ENCODE measurements at places on chromosomes 6 and 20.
A peak's percentile ranks its signal among the peaks of the same experiment; 100 is the strongest.

DNA sequence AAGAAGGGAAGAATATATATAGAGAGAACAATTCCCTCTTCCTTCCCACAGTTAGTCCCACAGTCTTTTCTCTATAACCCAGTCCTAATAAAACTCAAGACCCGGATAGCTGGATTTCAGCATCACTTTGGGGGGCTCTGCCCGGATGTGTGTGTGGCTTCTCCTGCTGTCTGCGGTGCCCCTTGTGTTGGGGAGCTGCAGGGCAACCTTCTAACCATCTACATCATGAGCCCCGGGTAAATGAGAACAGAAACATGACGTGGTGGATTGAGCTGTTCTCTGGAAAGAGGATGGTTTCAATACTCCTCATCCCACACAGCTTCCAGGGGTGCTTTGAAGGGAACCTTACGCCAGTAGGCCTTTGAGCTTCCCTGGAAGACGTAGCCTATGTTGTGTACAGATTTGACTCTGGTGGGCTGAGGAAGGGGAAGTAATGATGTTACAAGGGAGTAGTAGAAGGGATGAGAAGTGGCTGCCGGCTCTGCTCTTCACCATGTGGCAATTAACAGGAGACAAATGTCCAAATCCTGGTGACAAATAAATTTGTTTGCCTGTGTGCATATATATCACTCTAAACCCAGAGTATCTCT, 13.5 kb upstream of the PRDM1 start:
- DNase-seq: no peak

GRCh38 chr20:23096986-23097520, 10.9 kb upstream of the CD93 start:
- DNase-seq: no peak

- no peak for DNase-seq
Observed at GRCh38 chr6:136511397-136511796, 38.8 kb downstream of the MAP7 start.

DNA sequence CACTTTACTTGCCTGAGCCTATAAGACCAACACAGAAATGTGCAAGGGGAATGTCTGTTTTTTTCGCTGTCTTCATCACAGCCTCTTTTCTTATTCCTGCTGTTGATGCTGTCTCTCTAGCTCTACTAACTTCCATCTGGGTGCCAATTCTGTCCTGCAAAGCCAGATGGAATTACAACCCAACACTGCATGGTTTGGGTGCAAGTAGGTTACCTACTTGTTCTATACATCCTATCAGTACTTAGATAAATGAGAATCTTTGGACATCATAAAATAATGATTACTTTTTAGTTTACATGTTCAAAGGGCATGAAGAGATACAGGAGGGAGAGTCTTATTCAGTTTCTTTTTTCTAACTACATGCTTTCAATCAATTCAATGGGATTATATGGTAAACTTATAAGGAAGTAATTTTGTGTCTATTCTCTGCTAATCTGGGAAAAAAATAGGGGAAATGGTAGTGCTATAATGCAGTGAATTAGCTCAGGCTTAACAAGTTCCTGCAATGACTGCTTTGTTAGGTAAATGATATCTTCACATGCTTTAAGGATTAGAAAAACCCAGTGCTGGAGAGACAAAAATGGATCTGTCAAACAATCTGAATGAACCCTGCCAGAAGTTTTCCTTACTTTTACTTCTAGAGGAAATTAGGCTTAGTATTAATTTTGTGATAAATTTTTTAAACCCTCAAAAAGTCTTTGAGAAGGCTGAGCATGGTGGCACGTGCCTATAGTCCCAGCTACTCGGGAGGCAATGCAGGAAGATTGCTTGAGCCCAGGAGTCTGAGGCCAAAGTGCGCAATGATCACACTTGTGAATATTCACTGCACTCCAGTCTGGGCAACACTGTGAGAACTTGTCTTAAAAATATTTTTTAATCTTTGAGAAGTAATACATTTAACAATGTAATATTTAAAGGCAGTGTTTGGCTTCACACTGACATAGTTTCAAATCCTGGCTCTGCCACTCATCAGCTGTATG, 86.5 kb upstream of the E2F3 start:
- DNase-seq: no peak

GRCh38 chr6:137488150-137489045, 5.8 kb downstream of the OLIG3 start:
- DNase-seq: no peak

DNA sequence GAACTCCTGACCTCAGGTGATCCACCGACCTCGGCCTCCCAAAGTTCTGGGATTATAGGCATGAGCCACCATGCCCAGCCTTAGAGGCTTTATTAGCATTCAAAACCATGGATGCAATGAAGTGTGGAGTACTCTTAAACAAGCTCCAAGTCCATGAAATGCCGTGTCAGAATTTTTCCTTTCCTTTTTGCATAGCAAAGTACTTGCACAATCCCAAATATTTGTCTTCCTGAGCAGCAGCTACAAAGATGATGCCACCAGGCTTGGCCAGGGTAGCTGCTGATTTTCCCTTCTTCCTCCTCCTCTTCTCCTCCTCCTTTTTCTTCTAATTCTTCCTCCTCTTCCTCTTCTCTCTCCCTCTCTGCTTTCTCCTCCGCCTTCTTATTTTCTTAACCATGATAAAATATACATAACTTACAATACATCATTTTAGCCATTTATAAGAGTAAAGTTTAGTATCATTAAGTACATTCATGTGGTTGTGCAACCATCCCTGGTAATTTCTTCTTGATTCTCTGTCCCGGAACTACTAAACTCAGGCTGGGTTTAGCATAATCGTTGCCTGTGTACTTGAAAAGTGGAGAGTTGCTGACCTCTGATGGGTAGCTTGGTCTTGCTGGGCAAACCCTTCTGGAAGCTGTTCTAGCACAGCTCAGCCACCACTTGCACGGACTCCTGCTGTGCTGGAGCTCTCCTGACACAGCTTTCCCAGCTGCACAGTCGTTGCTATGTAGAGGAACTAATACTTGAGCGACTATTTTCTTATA, 20.3 kb downstream of the MUCL3 start:
- DNase-seq: no peak

DNA sequence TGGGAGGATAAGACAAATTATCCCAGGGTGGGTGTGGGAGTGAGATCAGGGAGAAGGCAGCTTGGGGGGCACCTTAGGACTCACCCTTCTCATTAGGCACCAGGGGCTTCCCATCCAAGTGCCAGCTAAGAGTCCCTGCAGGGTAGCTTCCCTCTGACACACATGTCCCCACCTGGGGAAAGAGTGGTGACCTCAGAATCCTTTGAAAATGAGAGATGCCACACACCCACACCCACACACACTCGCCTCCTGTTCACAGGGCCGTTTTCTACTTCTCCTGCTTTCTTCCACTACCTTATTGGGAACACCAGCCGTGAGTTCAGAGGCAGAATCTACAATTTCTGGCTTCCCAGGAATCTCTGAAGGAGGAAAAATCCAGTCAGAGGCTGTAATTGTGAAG, 1.0 kb downstream of the AGER start:
- no peak for DNase-seq

DNA sequence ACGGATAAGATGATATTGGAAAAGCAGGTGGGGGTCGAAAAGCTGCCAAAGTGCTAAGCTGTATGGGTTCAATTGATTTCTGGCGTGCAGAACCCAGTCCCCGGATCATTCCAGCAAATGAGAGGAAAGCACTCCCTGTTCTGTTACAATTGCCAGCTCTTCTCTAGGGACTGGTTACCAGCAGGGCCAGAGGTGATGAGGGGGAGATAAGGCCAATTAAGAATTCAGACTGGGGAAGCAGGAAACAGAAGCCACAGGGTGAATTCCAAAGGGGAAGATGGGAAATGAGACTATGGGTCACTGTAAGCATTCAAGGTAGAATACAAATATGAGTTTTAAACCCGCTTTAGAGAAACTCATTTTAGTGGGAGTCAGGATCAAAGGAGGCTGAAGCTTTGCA, 349.4 kb upstream of the MAP3K7 start:
- DNase-seq: no peak

DNA sequence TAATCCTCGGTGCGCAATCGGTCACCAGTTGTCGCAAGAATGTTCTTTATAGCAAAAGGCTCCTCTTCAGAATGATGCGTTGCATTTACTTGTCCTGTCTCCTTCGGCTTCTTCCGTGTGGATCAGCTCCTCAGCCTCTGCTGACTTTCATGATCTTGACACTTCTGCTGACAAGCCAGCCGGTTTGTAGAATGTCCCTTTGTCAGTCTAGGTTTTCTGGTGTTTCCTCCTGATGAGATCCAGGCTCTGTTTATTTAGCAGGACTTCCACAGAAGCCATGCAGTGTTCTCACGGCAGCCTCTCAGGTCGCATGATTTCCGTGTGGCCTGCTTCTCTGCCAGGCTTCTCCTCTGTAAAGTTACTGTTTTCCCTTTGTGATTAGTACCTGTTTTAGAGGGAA, 66.9 kb downstream of the STX11 start:
- no peak for DNase-seq

- no peak for DNase-seq
Observed at GRCh38 chr6:32047084-32047478, 8.9 kb downstream of the CYP21A2 start.

- DNase-seq: no peak
Observed at GRCh38 chr6:71289802-71290175, 1.2 kb downstream of the OGFRL1 start.

DNA sequence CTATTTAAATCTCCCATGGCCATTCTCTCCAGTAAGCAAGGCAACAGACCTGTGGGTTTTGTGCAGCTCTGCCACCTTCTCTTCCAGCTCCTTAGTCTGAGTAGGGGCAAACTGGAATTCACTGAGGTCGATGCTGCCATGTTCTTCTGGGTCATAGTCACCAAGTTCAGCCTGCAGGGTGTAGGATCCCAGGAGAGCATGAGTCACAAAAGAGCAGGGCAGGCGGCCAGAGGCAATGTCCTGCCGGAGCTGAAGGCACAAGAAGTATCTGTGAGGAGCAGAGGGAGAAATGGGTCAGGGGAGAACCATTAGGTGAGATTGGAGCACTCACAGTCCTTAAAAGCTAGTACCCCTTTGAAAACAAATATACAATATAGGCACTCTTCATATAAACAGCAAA, 73.7 kb downstream of the SMLR1 start:
- no peak for DNase-seq

- peak; percentile 72 for DNase-seq
Observed at GRCh38 chr6:44237813-44238433, 9.0 kb upstream of the HSP90AB1 start.

DNA sequence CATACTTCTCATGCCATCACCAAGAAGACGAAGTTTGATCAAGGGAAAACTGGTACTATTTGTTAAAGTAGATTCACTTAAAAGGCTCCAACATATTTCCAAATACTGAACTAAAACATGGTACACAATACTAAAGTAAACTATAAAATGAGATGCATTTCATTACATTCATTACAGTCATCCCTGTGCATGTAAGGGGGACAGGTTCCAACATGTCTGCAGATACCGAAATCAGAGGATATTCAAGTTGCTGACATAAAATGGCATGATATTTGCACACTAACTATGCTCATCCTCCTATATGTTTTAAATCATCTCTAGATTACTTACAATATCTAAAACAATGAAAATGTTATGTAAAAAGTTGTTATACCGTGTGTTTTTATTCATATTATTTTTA, 893.9 kb upstream of the MANEA start:
- DNase-seq: no peak

GRCh38 chr6:149890629-149891045, 7.3 kb downstream of the RAET1E start:
- DNase-seq: no peak

GRCh38 chr6:38773338-38773737, 58.2 kb downstream of the DNAH8 start:
- no peak for DNase-seq

- DNase-seq: peak; percentile 11
Observed at GRCh38 chr20:46752728-46753127, 43.3 kb downstream of the SLC2A10 start.

DNA sequence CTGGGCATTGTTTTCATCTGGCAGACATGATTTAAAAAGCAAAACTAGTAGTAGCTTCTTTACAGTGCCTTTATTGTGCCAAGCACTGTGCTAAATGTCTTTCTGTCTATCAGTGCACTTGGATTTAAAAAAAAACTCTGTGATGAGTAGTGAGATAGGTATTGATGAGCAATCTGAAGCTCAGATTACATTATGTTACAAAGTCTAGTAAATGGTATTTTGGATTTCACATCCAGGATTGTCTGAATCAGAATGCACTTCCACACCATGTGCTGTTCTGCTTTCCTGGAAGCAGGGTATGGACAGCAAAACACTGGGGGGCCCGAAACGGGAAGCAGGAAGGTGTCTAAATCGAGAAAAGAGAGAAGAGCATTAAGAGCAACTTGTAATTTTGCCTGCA, 103.4 kb upstream of the CCN2 start:
- no peak for DNase-seq

DNA sequence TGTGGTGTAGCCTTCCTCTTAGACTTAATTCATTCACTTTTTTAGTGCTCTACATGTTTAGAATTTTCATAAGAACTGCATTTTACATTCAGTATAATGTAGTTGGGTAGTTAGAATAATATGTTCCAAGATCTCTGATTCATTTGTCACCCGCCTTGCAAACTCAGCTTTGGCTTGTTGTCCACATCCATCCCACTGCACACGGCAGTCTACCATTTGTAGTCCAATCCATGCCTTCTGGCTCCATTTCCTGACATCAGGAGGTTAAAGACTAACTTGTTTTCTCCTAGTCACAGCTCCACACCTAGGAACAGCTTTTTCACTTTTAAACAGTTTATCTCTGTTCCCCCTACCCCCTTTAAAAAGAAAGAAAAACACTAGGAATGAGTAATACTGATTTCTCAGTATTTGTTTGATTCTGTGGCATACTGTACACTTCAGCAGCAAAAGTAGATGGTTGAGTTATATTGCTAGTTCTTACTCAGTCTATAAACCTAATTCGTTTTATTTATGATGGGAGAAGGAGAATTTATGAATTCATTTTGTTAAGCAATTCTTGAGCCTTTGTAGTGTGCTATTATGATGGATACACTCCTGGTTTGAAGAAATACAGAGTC, 180.9 kb downstream of the ARID1B start:
- no peak for DNase-seq

DNA sequence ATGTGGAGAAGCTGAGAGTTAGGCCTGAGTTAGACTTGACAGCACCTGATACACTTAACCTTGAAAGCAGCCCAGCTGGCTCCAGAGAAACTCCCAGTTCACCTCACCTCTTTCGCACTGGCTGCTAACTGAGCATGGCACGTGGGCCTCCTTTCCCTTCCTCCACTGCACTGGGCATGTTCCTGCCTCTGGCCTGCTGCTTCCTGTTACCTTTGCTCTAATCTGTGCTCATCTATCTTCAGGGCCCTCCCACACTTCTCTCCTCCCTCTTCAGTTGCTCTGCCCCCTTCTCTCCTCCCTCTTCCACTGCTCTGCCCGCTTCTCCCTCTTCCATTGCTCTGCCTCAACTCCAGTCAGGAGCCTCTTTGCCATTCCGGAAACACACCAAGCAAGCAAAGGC, 13.7 kb upstream of the UBE2V1 start:
- no peak for DNase-seq

DNA sequence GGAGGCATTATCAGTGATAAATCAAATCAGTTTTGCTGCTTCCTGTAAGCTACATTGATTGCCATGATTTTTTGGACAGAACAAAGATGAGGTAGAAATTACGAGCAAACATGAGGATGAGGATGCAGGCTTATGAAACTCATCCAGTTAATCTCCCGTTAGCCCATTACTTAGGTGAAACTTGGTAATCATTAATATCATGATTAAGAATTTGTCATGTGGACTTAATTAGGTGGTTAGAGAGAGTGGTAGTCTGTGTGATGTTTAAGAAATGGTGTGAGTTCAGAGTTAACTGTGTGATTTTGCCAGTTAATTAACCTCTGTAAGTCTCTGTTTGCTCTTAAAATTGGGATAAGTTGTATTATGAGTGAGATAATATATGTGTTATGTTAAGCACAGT, 62.0 kb downstream of the TSPYL4 start:
- DNase-seq: no peak

GRCh38 chr6:20379231-20379630, 22.4 kb upstream of the E2F3 start:
- no peak for DNase-seq

Measured in stimulated activated CD4-positive, alpha-beta T cell treated with anti-CD3 and anti-CD28 coated beads, Interleukin-4, amount 100 ng/mL, for 4 hours (primary cell).